Nephron progenitor cell (in vitro differentiated cells): ENCODE measurements at places on chromosomes 4 and X.
A peak's percentile ranks its signal among the peaks of the same experiment; 100 is the strongest.

DNA sequence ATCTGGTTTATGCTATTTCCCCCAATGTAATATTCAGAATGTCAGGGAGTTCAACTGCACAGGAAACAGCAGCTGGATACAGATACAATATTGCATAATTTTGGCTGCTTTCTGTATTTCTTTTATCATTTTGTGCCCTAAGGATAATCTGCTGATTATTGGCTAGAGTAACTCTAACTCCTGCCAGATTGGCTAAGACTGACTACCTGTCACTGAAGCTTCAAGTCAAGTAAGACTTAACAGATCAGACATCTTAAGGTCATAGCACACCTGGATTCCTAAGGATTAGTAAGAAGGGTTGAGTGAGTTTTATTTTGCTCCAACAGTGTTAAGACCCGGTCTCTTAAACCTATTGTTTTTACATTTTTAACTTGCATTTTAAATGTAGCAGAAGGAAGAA is 136.8 kb downstream of the KLF8 start:
- DNase-seq, result no peak

DNA sequence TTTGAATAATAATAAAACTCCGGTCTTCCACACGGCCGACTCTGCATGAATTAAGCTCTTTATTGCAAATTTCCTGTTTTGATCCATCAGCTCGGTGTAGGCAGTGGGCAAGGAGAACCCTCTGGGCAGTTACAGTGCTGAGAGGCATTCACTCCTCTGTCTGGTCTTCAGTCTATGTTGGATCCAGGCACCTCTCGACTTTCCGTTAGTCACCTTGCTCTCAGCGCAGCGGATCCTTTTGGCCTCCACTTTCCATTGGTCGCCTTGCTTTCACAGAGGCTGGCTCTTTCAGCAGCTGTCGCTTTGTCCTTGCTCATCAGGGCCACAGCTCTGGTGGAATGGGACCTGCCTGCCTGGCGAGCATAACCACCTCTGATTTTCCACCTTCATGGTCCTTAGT is 52.9 kb downstream of the TRMT44 start:
- no peak for DNase-seq

- DNase-seq, result no peak
These were observed 32.6 kb downstream of the RELL1 start for GRCh38 chr4:37653601-37654000.

DNA sequence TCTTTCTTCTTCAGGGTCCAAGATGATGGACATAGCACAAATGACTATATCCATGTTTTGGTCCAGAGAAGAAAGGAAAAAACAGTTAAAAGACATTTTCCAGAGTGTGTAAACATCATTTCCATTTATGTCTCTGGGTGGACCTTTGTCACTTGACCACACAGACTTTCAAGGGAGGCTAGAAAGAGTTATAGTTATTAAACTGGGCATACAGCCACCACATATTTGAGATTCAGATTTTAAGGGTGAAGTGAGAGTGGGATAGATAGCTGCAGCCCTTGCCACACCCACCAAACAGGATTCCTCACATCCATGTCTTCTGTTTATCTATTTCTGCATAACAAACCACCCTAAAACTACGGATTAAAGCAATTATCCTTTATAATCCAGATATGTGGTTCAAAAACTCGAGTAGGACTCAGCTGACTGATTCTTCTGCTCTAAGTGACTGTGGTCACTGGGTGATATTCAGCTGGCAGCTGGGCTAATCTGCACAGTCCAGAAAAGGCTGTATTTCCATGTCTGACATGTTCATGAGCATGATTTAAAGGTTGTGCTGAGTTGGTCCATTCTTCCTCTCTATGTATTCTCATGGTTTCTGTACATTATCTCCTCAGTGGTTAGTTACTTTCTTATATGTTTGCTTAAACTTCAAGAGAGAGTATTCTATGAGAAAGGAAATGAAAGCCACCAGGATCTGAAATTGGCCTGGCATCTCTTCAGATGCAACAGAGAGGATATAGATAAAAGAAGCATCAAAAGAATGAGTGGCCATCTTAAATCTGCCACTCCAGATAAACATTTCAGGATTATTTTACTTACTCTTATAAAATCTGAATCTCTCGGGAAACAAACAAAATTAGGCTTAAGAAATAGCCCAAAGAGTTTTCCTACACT is 459.8 kb upstream of the CTSO start:
- DNase-seq, result no peak

GRCh38 chrX:40291553-40291952 is 193.8 kb upstream of the BCOR start:
- no peak for DNase-seq

- no peak for DNase-seq
These were observed 11.9 kb upstream of the MAB21L2 start for GRCh38 chr4:150569998-150570535.

- no peak for DNase-seq
These were observed 163.3 kb upstream of the RASGEF1B start for GRCh38 chr4:81634766-81635549.

DNA sequence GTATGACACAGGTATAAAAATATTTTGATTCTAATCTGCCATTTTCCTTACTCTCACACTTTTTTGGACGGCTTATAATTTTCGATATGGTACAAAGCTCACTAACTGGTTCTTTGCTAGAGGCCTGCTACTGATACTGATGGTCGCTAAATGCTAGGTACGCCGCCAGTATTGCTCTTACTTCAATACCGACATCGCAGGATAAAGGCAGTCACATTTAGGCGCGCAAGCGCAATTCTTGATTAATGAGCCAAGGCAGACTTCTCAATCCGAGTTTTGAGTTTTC is 557 bp upstream of the USP38 start:
- DNase-seq, result no peak

GRCh38 chr4:2226261-2226660 is 15.7 kb downstream of the HAUS3 start:
- no peak for DNase-seq

GRCh38 chrX:140762061-140762460 is 52.5 kb downstream of the LINC00632 start:
- DNase-seq, result peak; percentile 49

- no peak for DNase-seq
These were observed 51.9 kb upstream of the LAS1L start for GRCh38 chrX:65586491-65586890.

DNA sequence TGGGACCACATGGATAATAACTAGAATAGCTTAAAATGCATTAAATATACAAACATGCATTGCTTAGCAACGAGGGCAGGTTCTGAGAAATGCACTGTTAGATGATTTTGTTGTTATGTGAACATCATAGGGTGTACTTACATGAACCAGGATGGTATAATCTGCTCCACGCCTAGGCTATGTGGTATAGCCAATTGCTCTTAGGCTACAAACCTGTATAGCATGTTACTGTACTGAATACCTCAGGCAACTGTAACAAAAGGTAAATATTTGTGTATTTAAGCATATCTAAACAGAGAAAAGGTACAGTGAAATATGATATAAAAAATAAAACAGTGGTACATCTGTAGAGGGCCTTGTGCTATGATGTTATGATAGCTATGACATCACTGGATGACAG is 169.2 kb upstream of the IL15 start:
- DNase-seq, result no peak

DNA sequence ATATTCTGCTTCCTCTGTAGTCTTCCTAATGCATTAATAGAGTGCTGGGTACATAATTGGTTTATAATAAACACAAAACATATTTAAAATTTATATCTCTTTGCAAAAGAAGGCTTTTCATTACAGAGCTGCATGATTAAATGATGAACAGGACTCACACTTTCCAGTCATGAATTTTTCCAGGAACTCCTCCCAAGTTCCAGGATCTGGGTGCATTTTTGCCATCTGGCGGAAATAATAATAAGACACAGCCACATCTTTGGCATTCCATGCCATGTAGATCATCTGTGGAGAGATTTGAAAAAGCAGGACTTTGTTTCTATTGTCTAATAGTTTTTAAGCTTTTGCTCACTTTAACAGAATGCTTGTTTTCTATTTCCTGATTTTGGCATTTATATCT is 40.2 kb upstream of the SULT1B1 start:
- no peak for DNase-seq

DNA sequence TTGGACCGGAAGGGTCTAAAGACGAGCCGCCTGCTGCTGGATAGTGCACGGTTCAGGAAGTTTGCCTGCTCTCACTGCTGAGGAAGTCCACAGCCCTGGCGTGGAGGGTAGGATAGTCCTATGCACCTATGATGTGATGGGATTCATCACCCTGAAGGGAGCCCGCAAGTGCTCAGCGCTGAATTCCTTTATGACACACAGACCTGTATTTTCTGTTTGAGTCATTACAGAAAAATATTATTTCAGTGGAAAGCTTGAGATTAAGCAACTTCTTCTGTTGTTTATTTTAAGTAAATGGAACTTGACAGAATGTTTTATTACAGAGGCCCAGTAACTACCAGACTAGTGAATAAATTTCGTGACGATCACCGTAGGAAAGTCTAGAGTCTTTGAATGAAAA is 123.2 kb downstream of the TRIML1 start:
- no peak for DNase-seq

DNA sequence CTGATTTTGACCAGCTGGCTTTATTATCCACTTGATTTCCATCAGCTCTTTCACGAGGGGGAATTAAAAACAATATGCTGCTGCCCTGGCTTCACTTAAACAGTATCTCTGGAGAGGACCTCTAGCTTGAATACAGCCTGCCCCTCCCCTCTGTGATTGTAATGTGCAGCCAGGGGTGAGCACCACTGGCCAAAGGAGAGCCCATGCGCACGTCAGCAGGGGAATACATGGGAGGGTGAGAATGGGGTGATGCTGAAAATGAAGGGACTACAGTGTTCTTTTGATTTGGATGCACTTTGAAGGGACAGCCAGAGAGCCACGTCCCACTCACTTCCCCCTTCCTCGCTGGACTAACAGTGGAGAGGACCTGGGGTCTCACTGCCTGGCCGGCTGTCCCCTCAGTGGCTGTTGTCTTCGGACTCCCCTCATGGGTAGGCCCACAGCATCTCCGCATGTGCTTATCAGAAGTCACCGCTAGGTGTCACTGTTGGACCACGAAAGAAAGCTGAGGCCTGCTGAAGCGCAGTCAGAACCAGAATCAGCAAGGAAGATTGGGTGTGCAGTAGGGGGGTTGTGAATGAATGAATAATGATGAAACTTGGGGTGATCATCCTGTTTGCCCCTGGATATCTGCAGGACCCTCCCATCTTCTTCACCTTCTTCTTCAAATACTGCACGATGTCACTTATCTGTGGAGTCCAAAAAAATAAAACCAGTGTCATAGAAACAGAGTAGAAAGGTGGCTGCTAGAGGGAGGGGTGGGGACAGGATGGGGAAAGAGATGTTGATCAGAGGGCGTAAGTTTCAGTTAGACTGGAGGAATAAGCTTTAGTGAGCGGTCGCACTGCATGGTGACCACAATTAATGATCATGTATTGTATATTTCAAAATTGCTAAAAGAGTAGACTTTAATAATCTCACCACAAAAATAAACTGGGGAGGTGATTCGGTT is 32.8 kb downstream of the CLCN4 start:
- peak; percentile 81 for DNase-seq

DNA sequence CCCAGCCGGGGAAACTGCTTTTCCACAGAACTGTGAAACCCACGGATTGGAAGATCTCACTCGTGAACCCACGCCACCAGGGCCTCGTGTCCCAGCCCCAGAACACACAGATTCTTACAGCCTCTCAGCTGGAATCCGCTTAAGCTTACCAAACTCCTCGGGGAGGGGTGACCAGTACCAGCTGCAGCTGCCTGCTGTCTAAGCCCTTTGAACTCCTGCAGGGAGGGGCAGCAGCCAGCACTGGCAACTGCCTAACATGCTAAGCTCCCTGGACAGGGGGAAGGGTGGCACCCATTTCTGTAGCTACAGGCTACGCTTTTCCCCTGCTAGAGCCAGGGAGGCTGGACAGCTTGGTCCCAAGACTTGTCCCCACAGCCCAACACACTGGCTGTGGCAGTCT is 38.4 kb downstream of the TBL1X start:
- no peak for DNase-seq

DNA sequence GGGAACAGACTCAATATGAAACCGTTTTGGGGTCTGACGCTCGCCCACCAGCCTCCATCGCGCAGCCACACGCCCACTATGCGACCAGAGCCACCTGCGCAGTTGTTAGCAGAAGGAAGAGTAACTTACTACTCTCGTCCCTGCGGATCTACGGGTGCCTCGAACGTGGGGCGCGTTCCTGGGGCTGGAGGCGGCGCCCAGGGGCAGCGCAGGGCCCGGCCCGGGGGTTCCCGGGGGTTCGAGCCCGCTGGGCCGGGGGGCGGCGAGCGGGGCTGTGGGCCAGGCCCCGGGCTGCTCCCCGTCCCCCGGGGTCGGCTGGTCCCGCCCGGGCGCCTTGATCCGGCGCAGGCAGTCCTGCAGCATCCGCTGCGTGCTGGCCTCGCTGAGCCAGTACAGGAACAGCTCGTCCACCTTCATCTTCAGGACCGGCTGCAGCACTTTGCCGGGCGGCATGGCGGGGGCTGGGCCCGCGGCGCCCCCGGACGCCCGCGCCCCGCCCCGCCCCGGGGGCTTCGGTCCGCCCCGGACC is 404 bp downstream of the PPP2R3B start:
- DNase-seq, result no peak

GRCh38 chr4:171812665-171813525 is at the start of gene GALNTL6:
Gene GALNTL6 (plus strand): TSS chr4:171813404.
- peak; percentile 61 for DNase-seq

GRCh38 chr4:88792268-88792781 is 94.7 kb upstream of the NAP1L5 start:
- no peak for DNase-seq

- no peak for DNase-seq
These were observed 131.4 kb downstream of the CHIC2 start for GRCh38 chr4:53932796-53933610.

- DNase-seq, result peak; percentile 85
These were observed at the start of gene SGCB for GRCh38 chr4:52038103-52038912. Gene SGCB (minus strand): TSS chr4:52038299. CDS start chr4:52038259, 40 bp downstream.

DNA sequence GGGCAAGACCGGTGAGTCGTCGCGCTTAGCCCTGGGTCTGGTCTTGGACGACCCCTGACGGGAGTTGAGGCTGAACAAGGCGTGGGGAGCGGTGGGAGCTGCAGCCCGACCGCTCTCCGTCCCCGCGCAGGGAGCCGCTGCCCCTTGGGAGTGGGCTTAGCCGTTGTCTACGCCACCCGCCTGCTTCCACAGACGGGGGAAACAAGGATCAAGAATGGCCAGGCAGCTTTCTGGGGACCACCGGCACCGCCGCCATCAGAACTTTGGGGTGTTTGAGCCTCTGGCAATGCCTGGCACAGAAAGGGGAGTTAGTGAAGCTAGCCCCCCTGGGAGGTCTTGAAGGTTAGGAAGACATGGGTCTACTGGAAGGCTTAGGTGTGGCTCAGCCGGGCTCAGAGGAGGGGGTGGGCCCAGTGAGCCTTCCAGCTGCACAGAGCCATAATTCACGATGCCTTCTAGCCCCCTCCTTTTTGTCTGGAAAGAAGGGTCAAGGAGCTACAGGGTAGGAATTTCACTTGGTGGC is 583 bp downstream of the RASL11B start:
- peak; percentile 48 for DNase-seq
